ENCODE measurements at places on chromosomes 7 and 10.

DNA sequence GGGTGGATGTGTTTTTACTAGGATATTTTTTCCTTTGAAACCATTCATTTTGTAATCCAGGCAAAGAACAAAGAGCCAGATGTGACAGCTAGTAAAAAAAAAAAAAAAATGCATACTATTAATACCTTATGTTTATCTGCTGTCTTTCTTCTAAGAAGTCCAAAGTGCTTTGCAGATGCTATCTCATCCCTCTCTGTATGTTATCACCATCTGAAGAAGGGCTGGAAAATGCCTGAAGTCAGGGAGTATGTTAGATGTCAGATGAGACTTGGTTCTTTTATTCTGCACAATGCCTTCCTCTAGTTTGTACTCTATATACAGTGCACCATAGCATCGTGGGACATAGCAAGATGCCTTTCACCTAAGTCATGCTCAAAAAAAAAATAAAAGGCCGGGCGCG lies 10.4 kb upstream of the CAMK1D start:
- DNase-seq = no peak

GRCh38 chr7:50321487-50322067 lies 17.1 kb downstream of the IKZF1 start:
- no peak for DNase-seq

DNA sequence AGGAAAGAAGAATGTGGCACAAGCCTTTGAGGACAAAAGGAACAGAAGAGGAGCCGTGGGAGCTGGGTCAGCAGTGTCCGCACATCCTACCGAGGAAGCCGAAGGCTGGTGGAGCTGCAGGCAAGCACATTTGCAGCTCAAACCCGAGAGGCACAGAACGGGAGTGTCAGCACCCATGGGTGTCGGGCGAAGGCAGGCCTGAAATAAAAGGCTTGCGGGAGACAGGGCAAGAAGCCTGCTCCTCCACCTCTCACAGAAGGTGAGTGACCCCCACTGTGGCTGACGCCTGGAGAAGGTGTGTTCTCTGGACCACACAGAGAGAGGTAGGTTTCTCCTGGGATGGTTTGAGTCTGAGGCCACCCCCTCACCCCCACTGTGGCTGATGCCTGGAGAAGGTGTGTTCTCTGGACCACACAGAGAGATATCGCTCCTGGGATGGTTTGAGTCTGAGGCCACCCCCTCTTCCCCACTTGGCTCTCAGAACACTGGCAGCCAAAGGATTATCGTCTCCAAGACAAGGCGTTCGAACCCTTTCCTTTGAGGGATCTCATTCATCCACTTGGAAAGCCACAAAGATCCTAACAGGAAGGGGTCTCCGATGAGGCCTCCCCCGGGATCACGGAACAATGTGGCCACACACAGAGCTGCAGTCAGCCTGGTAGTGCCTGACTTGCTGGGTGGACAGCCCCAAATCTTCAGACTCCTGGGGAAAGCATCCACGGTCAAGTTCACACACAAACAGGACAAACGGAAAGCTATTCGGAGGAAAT lies 21.6 kb upstream of the GTPBP4 start:
- DNase-seq = no peak

DNA sequence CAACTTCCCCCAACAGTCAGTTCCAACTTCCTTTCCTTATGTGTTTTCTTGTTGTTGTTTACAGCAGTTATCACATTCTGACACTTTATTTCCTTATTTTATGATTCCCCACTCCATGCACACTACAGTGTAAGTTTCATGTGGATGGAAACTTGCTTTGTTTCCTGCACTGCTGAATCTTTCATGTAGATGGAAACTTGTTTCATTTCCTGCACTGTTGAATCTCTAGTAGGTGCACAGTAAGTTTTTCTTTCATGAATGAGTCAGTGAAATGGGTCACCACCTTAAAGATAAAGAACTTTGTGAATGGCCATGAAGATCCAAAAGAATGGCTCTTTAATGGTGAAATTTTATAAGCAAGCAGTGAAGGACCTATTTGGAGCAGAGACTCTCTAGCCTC lies 61.4 kb downstream of the SHOC2 start:
- no peak for DNase-seq

DNA sequence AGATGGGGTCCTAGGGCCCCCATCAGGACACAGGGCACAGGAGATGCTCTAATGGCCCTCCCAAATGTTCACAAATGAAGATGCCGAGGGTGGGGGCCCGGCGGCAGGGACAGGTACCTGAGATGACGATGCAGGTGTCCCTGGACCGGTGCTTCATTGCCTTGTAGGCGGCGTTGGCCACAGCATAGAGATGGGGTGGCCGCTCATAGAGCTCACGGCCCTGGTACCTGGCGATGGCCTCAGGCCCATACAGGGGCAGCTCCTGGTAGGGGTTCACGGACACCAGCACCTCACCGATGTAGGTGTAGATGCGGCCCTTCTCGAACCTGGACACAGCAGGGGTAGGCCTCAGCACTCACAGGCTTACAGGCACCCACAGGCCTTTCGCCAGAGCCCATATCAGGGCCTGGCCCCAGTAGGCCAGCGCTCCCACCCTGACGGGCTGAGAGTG lies 2.0 kb downstream of the MYO1G start:
- DNase-seq = no peak

GRCh38 chr10:59708816-59709394 lies 745 bp downstream of the SLC16A9 start:
- peak; percentile 50 for DNase-seq

Measured in cerebellar cortex (tissue), 1 donor.